ENCODE measurements at places on chromosomes 1 and 21. TPM values are rescaled to one million over a fixed set of nuclear protein-coding genes. Genes with fewer than 3 reads are reported as not detected.

The THEM4 gene
- 22.3 TPM for polyA plus RNA-seq

- no peak overlapping the region for H3K27ac ChIP-seq
- no peaks in the 10 kb centered on the region for H3K27me3 ChIP-seq
- H3K36me3 ChIP-seq, result no peaks in the 10 kb centered on the region
- H3K4me3 ChIP-seq, result no peak overlapping the region
- H3K4me1 ChIP-seq, result no peaks in the 10 kb centered on the region
Observed at GRCh38 chr21:18620436-18620835, 216.9 kb upstream of the TMPRSS15 start.

- no peaks in the 10 kb centered on the region for H3K4me1 ChIP-seq
- H3K27ac ChIP-seq, result no peak overlapping the region
- no peak overlapping the region for H3K4me3 ChIP-seq
Observed at GRCh38 chr1:57131257-57131656, 165.4 kb upstream of the C8B start.

The WNT3A gene
- not detected for polyA plus RNA-seq

The FAM72D gene
- polyA plus RNA-seq, result 1.2 TPM

The TTC22 gene
- not detected for polyA plus RNA-seq

GRCh38 chr1:72051538-72051937, 230.8 kb downstream of the NEGR1 start:
- peak; percentile 6 for DNase-seq
- H3K4me3 ChIP-seq, result no peak overlapping the region
- no peaks in the 10 kb centered on the region for H3K27me3 ChIP-seq
- H3K4me1 ChIP-seq, result peaks cover 10% of the 10 kb centered on the region

DNA sequence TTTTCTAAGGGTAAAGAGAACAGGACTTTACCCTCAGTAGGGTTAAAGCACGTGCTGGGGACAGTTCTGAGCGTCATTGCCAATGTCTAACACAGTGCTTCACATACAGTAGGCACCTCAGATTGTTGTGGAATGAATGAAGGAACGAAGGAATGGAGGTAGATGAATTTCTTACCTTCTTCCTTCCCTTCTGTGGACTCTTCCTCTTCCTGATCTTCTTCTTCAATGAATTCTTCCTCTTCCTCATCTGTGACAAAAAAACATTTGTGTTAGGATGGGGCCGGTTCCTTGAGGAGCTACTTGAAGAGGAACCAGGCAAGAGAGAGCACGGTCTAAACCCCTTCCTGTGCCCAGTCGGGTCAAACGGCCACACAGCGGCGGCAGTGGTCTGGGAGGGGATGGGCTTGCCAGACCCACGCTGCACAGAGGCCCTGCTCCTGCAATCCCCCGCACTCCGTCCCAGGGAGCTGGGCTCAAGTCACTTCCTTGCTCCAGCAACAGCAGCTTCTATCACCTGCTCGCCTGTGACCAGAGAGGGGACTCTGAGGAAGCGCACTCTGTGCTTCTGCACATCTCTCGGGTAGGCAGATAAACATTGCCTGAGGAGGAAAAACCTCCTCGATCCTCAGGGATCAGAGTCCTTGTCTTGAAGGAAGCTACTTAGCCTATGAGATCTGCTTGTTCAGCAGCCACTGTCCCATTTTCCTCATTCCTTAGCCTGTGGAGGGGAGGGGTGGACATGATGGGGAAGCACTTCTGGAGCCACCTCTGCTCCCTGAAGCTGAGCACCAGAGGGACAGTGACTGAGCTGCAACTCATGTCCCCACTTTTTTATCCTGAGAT, 8.0 kb upstream of the SLC30A2 start:
- no peaks in the 10 kb centered on the region for H3K4me1 ChIP-seq
- DNase-seq, result no peak
- H3K27me3 ChIP-seq, result peaks cover 20% of the 10 kb centered on the region
- H3K4me3 ChIP-seq, result no peak overlapping the region

DNA sequence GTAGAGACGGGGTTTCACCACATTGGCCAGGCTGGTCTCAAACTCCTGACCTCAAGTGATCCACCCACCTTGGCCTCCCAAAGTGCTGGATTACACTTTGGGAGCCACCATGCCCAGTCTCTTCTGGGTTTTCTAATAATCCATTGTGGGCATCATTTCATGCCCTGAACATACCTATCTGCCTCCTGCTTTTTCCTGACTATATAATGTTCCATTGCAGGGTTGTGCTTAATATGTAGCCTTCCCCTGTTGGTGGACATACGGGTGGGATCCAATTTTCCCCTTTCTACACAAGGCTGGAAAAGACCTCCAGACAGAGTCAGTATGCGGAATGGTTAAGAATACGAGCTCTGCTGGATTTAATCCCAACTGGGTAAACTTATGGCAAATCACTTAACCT, 3.5 kb upstream of the ZNF683 start:
- peaks cover 2% of the 10 kb centered on the region for H3K27me3 ChIP-seq
- no peaks in the 10 kb centered on the region for H3K36me3 ChIP-seq

DNA sequence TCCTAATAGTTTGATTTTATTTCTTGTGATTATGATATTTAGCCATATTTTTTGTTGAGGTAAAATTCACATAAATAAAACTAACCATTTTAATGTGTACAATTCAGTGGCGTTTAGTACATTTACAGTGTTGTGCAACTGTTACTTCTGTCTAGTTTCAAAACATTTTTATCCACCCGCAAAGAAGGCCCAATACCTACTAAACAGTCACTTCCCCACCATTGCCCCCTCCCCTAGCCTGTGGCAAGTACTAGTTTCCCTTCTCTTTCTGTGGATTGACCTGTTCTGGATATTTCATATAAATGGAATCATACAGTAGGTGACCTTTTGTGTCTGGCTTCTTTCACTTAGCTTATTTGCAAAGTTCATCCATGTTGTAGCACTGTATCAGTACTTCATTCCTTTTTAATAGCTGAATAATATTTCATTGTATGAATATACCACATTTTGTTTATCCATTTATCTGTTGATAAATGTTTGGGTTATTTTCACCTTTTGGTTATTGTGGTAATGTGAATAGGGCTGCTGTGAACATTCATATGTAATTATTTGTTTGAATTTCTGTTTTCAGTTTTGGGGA, 4.1 kb downstream of the FLVCR1 start:
- H3K36me3 ChIP-seq, result no peaks in the 10 kb centered on the region
- H3K4me1 ChIP-seq, result peaks cover 19% of the 10 kb centered on the region
- no peak for DNase-seq
- no peak overlapping the region for H3K27ac ChIP-seq
- no peak overlapping the region for H3K4me3 ChIP-seq

DNA sequence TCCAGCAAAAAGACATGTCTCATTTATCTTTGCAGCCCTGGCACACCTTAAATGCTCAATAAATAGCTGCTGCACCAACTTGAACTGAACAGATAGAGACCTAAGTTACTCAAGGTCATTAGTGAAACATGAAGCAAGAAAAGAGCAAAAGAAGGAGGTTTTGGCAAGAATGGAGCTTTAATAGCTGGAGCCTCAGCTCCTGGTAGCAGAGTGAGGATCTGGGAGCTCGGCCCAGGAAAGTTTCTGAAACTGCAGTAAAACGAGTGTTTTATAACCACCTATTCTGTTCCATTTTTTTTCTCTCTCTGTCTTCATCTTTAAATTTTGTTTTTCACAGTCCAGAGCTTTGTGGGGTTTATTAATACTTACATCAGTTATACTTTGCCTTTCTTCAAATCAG, 207.5 kb downstream of the SETD4 start:
- H3K4me1 ChIP-seq, result peaks cover 20% of the 10 kb centered on the region
- H3K36me3 ChIP-seq, result no peaks in the 10 kb centered on the region
- no peak overlapping the region for H3K27ac ChIP-seq
- no peak for DNase-seq

The IL23R gene
- polyA plus RNA-seq, result not detected

DNA sequence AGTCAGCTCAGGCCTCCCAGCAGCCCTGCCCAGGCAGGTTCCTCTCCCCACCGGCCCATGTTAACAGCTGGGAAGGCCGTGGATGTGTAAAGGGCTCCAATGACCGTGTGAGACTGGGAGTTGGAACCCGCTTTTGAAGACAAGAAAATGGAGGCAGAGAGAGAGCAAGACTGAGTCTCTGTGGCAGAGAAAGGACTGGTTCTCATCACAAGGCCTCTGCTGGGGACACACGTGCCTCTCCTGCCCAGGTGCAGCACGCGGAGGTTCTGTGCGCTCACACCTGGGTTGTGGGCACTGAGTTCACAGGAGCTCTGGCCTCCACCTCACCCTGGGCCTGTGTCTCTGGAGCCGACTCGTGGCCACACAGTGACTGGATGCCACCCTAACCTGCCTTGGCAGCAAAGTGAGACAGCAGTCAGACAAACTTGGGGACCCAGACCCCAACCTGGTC, 27.0 kb downstream of the RUNX3 start:
- H3K4me1 ChIP-seq, result no peaks in the 10 kb centered on the region
- H3K27me3 ChIP-seq, result peaks cover 4% of the 10 kb centered on the region
- no peak overlapping the region for H3K4me3 ChIP-seq

The HEYL gene
- polyA plus RNA-seq, result not detected

- no peak overlapping the region for H3K4me3 ChIP-seq
- DNase-seq, result no peak
- H3K36me3 ChIP-seq, result no peaks in the 10 kb centered on the region
- no peaks in the 10 kb centered on the region for H3K27me3 ChIP-seq
- H3K4me1 ChIP-seq, result no peaks in the 10 kb centered on the region
- no peak overlapping the region for H3K27ac ChIP-seq
Observed at GRCh38 chr1:60185684-60186083, 112.1 kb upstream of the C1orf87 start.

- DNase-seq, result no peak
- peaks cover 45% of the 10 kb centered on the region for H3K27me3 ChIP-seq
- H3K36me3 ChIP-seq, result no peaks in the 10 kb centered on the region
Observed at GRCh38 chr1:204709960-204710912, 24.7 kb upstream of the LRRN2 start.

The UMODL1 gene
- not detected for polyA plus RNA-seq

The KCTD3 gene
- polyA plus RNA-seq, result 20.0 TPM

DNA sequence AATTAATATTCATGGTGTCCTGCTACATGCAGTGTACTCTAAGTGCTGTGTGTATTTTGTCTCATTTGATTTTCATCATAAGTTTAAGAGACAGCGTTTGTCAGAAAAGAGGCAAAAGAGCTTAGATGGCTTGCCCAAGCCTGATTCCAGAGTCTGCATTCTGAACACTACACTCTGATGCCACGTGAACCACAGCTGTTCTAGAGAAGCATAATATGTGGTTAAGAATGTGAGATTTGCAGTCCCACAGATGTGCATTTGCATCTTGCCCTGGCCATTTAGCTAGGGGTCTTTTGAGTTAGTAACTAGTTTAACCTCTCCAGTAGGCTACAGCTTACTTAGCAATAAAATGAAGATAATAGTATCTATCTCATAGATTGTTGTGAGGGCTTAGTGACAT, 9.2 kb upstream of the GADD45A start:
- no peaks in the 10 kb centered on the region for H3K36me3 ChIP-seq
- H3K27ac ChIP-seq, result no peak overlapping the region
- H3K27me3 ChIP-seq, result no peaks in the 10 kb centered on the region
- no peak overlapping the region for H3K4me3 ChIP-seq
- no peak for DNase-seq

Data from endothelial cell of umbilical vein (primary cell).